ENCODE measurements at places on chromosomes 12 and 14. TPM values are rescaled to one million over a fixed set of nuclear protein-coding genes. Genes with fewer than 3 reads are reported as not detected.

CRACR2A gene
- 7.8 TPM for total RNA-seq

ATN1 gene
- 15.3 TPM for total RNA-seq

KLHL28 gene
- total RNA-seq, result 9.2 TPM

EIF2B2 gene
- 165 TPM for total RNA-seq

SYCP3 gene
- total RNA-seq, result 0.09 TPM

NKX2-8 gene
- total RNA-seq, result not detected

TRHDE gene
- total RNA-seq, result not detected

TPH2 gene
- not detected for total RNA-seq

NUP107 gene
- 47.4 TPM for total RNA-seq

TEX22 gene
- total RNA-seq, result 0.09 TPM

RAPGEF3 gene
- 26.9 TPM for total RNA-seq

NDRG2 gene
- total RNA-seq, result 0.09 TPM

G2E3 gene
- 17.7 TPM for total RNA-seq

HHIPL1 gene
- 4.4 TPM for total RNA-seq

TBC1D30 gene
- 13.6 TPM for total RNA-seq

FKBP3 gene
- total RNA-seq, result 31.9 TPM

CLEC9A gene
- not detected for total RNA-seq

KERA gene
- not detected for total RNA-seq

KLHL33 gene
- not detected for total RNA-seq

GLI1 gene
- 0.45 TPM for total RNA-seq

NDUFA12 gene
- 132 TPM for total RNA-seq

IFNG-AS1 gene
- total RNA-seq, result not detected

RFX4 gene
- not detected for total RNA-seq

MANSC4 gene
- not detected for total RNA-seq

AMN gene
- total RNA-seq, result 0.19 TPM

CIDEB gene
- 1.4 TPM for total RNA-seq

TAMALIN gene
- 41.4 TPM for total RNA-seq

CCDC197 gene
- total RNA-seq, result not detected

PZP gene
- total RNA-seq, result 1.5 TPM

DAO gene
- not detected for total RNA-seq

TMEM233 gene
- total RNA-seq, result 1.6 TPM

EGLN3 gene
- 13.1 TPM for total RNA-seq

TMPRSS12 gene
- not detected for total RNA-seq

CD163L1 gene
- total RNA-seq, result 3.8 TPM

NOP9 gene
- total RNA-seq, result 25.4 TPM

KCNA5 gene
- not detected for total RNA-seq

PIK3C2G gene
- total RNA-seq, result not detected

RPL36AL gene
- 293 TPM for total RNA-seq

PLEKHG7 gene
- not detected for total RNA-seq

STAC3 gene
- 0.19 TPM for total RNA-seq

C1R gene
- total RNA-seq, result 2.4 TPM

GUCY2C gene
- total RNA-seq, result not detected

PSMD9 gene
- 126 TPM for total RNA-seq

Data from endothelial cell of coronary artery (primary cell).